ENCODE measurements at places on chromosomes 13 and 19.
A peak's percentile ranks its signal among the peaks of the same experiment; 100 is the strongest.

DNA sequence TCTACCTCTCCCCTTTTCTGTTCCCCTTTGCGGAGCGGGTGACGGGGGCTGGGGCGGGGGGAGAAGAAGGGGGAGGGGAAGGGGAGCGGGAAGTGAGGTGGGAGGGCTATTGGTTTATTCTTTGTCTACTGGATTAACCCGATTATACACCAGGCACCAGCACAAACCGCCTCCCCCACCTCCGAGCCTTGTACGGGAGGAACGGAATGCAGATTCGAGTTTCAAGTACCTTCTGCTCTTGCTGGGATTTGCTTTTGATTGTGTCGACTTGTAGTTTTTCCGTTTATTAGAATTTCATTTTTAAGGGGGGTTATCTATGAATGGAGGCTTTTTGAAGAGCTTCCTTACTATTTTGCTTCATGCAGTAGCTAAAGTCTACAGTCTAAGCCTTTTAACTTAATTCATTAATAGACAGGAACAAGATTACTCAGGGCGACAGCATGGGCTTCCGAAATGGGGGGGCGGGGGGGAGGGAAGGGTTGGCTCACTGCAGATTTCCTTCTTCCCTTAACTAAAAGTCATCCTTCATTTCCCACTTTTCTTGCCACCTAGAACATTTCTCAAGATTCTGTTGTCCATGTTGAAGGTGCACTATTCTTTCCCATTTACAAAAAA, 937 bp upstream of the SPRY2 start:
- H3K4me3 ChIP-seq: peak overlapping the region; percentile 89
- H3K36me3 ChIP-seq: peaks cover 8% of the 10 kb centered on the region
- H3K27ac ChIP-seq: peak overlapping the region; percentile 97
- DNase-seq: peak; percentile 45
- H3K4me1 ChIP-seq: peaks cover 4% of the 10 kb centered on the region

DNA sequence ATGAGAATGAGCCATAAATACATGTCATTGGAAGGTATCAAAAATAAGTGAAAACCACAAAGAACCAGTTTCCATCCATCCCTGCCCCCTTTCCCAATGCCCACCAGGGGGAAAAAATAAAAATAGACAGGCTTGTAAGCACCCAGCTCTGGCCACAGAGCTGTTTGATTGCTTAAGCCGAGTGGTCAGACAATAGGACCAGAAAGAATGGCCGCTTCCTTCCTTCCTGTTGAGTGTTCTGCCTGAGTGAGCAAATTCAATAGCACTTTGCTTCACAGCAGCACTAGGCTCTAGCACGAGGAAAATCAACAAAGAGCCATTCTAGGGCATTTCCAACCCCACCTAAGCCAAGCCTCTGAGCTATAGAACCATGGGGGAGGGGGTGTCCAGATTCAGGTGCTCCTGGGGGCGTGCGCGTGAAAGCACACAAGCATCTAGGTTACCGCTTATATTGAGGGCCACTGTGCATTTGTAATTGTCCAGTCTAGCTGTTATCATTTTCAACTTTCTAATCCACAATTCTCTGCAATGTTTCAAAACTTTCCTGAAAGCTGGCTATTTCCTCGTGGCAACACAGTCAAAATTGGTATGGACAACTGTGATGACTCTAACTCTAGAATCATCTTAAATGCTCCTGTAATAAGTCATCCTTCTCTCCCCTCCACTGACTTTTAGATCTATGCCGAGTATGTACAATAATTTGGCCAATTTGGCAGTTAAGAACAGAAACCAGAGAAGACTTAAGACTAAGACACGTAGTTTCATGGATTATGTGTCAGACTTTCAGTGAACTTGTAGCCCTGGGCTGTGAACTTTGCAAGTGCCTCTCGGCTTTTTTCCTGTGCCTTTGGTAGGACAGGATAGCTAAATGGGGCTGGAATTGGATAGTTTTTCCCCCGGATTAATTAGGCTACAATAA, 64.3 kb downstream of the SPRY2 start:
- no peaks in the 10 kb centered on the region for H3K4me1 ChIP-seq
- H3K36me3 ChIP-seq: no peaks in the 10 kb centered on the region
- no peaks in the 10 kb centered on the region for H3K27me3 ChIP-seq
- H3K27ac ChIP-seq: no peak overlapping the region
- no peak for DNase-seq
- no peak overlapping the region for H3K4me3 ChIP-seq

DNA sequence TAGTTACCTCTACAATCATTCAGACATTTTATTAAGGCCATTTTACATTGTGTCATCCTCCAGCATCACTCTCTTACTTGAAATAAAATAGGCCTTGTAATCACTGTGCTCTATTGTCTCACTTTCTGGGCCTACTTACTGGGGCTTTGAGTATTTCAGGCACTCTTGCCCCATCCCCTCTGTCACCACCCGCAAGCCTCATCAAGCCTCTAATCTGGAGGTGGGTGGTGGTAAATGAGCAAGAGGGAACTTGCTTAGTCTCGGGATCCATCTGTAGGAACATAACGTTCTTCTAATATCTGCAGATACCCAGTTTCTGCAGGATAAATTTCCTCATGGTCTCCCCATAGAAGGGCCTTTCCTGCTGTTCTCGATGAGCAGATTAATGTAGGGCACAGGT, 19.4 kb upstream of the GPR18 start:
- no peak overlapping the region for H3K4me3 ChIP-seq
- no peak for DNase-seq

DNA sequence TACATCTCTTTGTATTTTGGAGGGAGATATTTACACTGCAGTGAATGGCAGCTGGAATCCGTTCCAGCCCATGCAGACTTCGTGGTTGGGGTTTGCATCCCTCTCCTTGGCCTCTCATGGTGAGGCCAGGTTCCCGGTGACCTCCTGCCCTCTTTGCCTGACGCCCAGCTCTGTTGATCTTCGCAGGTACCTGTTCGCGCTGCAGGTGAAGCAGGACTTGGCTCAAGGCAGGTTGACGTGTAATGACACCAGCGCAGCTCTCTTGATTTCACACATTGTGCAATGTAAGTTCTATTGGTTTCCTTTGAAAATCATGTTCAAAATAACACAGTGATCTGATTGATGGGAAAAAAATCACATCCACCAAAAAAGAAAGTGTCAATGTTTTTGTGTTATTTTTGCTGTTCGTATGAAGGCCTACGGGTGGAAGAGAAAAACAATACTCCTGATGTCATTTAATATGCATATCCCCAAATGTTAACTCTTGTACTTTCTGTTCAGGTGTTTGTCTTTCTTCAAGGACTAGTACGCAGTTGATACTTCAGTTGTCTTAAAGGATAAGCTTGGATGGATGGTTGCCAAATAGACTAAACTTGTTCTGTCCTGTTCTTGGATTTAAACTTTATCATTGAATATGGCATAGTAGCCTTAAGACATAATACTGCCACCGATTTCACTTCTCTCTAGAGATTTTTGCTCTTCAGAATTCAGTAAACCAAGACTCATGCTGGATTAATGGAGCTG, 199.1 kb downstream of the STK24 start:
- H3K27me3 ChIP-seq: no peaks in the 10 kb centered on the region
- DNase-seq: no peak
- H3K4me1 ChIP-seq: no peaks in the 10 kb centered on the region
- H3K4me3 ChIP-seq: no peak overlapping the region
- H3K36me3 ChIP-seq: no peaks in the 10 kb centered on the region

DNA sequence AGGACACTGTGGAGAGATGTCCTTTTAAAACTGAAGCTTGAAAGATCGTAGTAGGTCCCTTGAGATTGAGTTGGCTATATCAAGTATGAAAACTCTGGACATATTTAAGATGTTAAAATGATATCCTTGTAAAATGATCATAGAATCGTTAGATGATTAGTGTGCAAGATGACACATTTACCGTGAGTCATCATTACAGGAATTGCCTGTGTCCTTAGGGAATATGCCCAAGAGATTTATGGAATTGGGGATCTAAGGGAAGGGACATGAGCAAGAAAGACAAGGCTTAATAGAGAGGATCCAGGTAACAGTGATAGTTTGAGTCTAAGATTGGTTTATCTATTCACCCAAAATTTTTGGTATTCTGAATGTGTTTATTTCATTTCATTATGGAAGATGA, 233.7 kb downstream of the GPC5 start:
- no peak overlapping the region for H3K4me3 ChIP-seq
- DNase-seq: no peak
- no peak overlapping the region for H3K27ac ChIP-seq
- H3K4me1 ChIP-seq: no peaks in the 10 kb centered on the region

GRCh38 chr19:16290692-16291091, 33.9 kb upstream of the KLF2 start:
- peaks cover 7% of the 10 kb centered on the region for H3K27me3 ChIP-seq
- H3K4me1 ChIP-seq: peaks cover 18% of the 10 kb centered on the region
- DNase-seq: no peak
- no peak overlapping the region for H3K27ac ChIP-seq
- H3K4me3 ChIP-seq: no peak overlapping the region

DNA sequence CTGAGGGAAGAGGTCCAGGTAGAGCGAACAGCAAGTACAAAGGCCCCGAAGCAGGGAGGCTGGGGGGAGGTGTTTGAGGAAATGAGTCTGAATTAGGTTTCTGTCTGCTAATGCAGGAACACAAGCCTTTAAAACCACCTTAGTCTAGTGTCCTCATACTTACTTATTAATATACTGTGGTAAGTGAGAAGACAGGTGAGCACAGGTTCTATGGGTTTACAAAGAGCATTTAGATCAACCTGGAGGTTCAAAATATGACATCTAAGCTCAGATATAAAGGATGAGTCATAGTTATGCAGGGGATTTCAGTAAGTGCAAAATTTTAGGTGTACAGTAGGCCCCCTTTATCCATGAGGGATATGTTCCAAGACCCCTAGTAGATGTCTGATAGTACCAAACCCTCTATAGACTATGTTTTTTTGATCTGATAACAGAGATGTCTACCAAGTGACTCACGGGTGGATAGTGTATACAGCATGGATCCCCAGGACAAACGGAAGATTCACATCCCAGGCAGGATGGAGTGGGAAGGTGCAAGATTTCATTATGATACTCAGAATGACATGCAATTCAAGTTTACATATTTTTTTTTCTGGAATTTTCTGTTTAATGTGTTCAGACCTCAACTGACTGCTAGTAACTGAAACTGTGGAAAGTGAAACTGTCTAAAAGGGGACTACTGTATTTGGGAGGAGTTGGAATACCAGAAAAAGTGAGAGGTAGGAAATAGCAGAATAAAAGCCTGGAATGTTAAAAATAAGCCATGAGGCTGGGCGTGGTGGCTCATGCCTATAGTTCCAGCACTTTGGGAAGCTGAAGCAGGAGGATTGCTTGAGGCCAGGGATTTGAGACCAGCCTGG, 18.2 kb upstream of the MED4 start:
- H3K4me1 ChIP-seq: no peaks in the 10 kb centered on the region
- no peak overlapping the region for H3K27ac ChIP-seq
- no peak overlapping the region for H3K4me3 ChIP-seq
- DNase-seq: no peak
- H3K27me3 ChIP-seq: no peaks in the 10 kb centered on the region

GRCh38 chr13:52846567-52847321, 1.7 kb downstream of the PCDH8 start:
- H3K27me3 ChIP-seq: peaks cover 79% of the 10 kb centered on the region
- peak; percentile 39 for DNase-seq
- peak overlapping the region; percentile 6 for H3K4me3 ChIP-seq

DNA sequence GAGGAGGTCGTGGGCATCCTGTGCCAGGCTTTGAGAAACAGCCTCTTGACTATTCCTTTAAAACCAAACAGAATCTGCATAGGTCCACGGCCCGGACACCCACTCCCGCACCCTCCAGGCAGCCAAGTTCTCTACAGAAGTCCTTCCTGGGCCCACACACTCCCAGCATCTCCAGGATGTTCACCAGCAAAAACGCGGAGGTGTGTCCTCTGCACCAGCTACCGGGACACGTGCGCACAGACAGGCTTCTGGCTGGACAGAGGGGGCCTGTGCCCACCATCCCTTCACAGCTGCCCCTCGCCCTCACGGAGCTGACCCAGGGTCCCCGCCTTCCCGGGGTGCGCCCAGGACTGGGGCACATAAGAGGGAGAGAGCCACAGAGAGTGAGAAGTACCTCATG, 44.2 kb downstream of the CEBPG start:
- H3K4me1 ChIP-seq: peaks cover 3% of the 10 kb centered on the region
- H3K4me3 ChIP-seq: no peak overlapping the region
- H3K27me3 ChIP-seq: no peaks in the 10 kb centered on the region
- no peak overlapping the region for H3K27ac ChIP-seq
- no peaks in the 10 kb centered on the region for H3K36me3 ChIP-seq
- DNase-seq: no peak

GRCh38 chr19:14497228-14497921, 1.4 kb upstream of the GIPC1 start:
- H3K27me3 ChIP-seq: no peaks in the 10 kb centered on the region
- H3K36me3 ChIP-seq: no peaks in the 10 kb centered on the region
- H3K4me3 ChIP-seq: no peak overlapping the region
- DNase-seq: peak; percentile 58
- H3K27ac ChIP-seq: peak overlapping the region; percentile 78
- peaks cover 26% of the 10 kb centered on the region for H3K4me1 ChIP-seq

DNA sequence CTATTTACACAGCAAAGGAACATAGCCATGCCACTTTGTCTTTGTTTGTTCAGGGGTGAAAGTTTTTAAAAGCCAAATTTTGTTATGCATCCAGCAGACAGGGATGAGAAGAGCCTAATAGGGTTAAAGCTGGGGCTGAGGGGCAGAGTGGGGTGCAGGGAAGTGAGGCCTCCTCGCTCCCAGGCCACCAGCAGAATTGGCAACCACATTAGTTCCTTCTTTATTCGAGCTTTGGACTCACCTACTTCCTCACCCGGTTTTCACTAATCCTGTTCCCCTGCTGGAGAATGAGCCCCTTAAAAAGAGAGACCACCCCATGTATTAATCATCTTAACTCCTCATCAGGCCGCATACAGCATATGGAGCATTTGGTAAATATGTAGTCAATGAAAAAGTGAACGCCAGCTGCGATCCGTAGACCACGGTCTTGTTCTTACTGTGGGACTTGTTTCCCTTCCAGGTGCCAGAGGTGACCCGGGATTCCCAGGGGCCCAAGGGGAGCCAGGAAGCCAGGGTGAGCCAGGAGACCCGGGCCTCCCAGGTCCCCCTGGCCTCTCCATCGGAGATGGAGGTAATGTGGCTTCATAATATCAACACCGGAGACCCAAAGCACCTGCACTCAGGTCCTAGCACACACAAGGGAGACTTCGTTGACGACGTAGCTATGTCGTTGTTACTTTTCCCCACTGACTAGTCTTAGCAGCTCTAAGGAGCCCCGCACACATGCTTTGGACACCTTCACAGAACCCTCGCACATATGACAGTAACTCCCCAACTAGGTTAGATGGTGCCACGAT, 112.1 kb downstream of the RAB20 start:
- H3K36me3 ChIP-seq: peaks cover 41% of the 10 kb centered on the region
- H3K4me3 ChIP-seq: no peak overlapping the region
- no peak overlapping the region for H3K27ac ChIP-seq
- H3K4me1 ChIP-seq: no peaks in the 10 kb centered on the region
